ENCODE measurements at places on chromosomes 1 and 21.

- no peak for DNase-seq
These were observed 75.7 kb upstream of the RAVER2 start for GRCh38 chr1:64669098-64669675.

DNA sequence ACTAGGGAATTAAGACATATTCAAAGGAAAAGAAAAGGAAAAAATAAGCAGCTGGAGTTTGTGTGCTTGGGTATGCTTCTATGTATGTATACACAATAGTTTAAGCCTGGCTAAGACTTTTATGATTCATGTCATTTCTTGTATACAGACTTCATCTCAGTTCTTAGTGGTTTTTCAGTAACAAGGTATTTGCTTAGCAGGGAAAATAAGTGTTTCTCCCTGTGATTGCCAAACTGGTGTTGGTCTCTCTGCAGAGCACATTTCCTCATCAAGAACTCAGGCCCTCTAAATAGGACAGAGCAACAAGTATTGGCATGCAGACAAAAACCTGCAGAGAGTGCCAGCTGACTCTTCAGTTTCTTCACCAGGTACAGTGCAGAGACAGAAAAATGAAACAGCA, 484.4 kb upstream of the ZRANB2 start:
- DNase-seq: no peak

GRCh38 chr1:85606414-85606800, 25.8 kb downstream of the CCN1 start:
- DNase-seq: no peak

DNA sequence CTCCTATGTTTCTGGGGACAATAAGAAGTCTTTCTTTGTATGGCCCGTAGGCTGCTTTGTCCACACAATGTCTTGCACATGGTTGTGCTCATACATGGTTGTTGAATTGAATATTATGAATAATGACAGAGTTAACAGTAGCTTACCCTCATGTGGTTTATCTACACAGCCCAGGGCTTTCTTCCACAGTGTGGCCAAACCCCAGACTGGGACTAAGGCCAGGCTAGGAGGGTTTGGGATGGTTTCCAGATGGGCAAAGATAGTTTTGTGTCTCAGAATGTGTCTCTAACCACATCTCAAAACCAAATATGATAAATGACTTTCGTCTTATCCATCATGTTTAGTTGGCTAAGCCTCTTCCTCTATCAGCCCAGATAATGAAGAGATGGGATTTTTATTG, 65.2 kb downstream of the CACNA1E start:
- DNase-seq: no peak

DNA sequence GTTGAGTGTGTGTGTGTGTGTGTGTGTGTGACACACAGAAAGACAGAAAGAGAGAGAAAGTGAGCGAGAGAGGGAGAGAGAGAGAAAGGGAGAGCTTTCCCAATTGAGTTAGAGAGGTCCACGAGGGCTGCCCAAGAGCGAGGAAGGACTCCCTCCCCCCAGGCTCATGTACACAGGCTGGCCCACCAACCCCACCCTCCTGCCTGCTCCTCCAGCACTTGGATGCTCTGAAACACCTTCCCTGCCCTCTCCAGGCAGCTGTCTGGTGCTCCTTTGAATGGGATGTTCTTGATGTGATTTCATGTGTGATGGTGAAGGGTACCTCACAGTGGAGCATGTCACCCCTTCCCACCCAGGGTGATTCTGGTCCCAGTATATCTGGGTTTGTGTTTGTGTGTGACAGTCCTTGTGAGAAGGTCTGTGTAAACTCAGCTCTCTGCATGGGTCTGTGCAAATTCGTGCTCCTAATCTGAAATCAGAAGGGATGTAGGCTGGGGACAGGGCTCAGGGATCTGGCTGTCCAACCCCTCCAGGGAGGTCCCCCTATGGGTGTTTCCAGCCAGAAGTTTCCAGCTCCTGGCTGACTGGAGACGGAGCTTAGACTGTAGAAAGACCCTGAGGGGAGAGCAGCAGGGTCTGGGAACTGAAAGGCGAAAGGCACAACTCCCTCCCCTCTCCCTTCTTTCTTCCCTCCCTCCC, 6.8 kb upstream of the PEAR1 start:
- DNase-seq: no peak

DNA sequence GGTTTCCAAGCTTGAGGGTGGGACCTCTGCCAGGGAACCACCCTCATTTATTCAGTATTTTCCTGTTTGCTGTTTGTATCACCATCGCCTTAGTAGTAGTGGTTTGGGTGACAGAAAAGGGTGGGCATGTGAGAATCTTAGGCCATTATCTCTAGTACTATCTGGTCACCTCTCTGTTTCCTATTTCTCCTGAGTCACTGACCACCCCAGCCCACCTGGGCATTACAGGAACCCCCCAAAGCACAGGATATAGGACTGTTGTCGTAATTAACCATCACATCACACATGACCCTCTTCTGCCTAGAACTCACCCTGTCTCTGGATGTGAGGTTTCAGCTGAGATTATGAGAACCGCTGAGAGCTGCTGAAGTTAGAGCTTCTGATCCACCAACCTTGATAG, 60.4 kb downstream of the IL23R start:
- no peak for DNase-seq

DNA sequence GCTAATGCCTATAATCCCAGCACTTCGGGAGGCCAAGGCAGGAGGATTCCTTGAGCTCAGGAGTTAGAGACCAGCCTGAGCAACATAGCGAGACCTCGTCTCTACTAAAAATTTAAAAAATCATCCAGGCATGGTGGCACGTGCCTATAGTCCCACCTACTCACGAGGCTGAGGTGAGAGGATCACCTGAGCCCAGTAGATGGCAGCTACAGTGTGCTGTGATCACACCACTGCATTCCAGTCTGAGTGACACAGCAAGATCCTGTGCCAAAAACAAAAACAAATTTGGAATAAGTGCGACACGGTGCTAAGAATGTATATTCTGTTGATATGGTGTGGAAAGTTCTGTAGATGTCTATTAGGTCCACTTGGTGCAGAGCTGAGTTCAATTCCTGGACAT, 15.1 kb downstream of the USP33 start:
- no peak for DNase-seq

DNA sequence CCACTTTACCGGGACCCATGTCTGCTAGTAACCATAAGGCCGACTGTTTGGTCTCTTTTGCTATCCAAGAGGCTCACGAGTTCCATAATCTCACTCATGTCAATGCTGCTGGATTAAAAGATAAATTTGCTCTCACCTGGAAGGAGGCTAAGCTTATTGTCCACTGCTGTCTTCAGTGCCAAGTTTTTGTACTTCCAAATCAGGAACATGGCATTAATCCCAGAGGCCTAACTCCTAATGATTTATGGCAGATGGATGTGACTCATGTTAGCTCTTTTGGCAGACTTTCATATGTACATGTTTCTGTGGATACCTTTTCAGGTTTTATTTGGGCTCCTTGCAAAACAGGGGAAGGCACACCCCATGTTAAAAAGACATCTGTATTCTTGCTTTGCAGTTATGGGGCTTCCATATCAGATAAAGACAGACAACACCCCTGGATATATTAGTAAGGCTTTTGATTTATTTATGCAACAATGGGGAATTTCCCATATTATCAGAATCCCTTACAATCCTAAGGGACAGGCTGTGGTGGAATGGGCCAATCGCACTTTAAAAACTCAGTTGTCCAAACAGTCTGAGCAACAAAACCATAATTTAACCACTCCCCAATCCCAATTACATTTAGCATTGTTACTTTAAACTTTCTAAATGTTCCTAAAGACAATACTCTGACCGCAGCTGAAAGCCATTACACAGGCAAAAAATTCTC, 162.7 kb downstream of the IER5 start:
- DNase-seq: no peak

DNA sequence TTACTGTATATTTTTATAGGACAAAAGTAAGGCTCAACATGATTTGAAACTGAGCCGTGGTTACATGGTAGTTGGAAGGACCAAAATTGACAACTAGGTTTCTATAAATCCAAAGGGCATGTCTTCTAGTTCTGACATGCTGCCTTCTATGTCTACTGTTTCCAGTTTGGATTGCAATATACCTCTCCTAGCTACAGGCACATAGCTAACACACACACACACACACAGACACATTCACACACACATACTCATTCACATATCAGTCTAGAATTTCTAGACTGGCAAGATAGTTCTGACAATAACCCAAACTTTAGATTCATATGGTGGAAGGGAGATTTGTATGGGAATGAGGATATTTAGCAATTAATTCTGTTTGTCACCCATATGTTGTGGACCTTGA, 544.8 kb upstream of the CAMK1G start:
- DNase-seq: no peak

DNA sequence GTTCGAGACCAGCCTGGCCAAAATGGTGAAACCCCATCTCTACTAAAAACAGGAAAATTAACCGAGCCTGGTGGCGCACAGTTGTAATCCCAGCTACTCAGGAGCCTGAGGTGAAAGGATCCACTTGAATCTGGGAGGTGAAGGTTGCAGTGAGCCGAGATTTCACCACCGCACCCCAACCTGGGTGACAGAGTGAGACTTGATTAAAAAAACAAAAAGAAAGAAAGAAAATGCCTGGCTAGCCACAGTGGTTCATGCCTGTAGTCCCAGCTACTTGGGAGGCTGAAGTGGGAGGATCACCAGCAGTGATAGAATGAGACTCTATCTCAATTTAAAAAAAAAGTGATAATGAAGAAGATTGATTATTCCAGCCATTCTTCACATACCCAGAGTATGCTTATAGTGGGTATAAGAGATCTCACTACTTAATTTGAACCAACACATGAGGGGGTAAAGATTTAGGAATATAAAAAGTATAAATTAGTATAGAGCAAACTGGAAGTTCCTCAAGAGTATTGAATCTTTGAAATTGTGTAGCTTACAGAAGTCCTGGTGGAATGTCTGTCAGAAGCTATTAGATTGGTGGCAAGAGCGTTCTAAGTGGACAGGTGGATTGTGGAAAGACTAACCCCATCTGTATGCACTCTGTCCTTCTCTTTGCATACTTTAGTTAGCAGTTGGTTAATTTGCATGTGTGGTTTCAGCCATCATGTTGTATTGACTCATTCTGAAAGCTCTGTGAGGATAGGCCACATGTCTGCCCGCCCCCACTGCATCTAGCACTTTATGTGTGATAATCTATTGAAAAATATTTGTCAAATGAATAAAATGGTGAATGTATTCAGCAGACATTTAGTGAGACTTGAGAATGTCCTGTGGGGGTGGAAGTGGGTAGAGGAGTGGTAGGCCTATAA, 25.0 kb downstream of the RLF start:
- DNase-seq: no peak

- peak; percentile 89 for DNase-seq
These were observed at the start of gene INPP5B for GRCh38 chr1:37946703-37947360. Gene INPP5B, minus strand, starts transcription at chr1:37947053. Its CDS starts 745 bp downstream, at chr1:37946308.

GRCh38 chr1:158362941-158363340, 9.2 kb downstream of the CD1E start:
- no peak for DNase-seq

GRCh38 chr1:155093911-155094621, 15.4 kb downstream of the EFNA3 start:
- DNase-seq: no peak

DNA sequence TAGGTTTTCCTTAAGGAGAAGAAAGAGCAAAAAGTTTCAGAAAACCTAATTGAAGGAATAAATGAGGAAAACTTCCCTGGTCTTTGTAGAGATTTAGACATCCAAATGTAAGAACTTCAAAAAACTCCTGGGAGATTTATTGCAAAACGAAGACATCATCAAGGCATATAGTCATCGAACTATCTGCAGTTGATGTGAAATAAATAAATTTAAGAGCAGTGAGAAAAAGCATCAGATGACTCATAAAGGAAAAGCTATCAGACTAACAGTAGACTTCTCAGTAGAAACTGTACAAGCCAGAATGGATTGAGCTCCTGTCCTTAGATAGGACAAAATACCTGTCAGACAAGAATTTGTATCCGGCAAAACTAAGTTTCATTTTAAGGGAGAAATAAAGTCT, 569.4 kb upstream of the ADAMTS5 start:
- DNase-seq: no peak

GRCh38 chr1:198701766-198702539, 63.1 kb downstream of the PTPRC start:
- no peak for DNase-seq

- no peak for DNase-seq
These were observed 109.9 kb downstream of the LACTBL1 start for GRCh38 chr1:22862752-22863151.

- no peak for DNase-seq
These were observed 5.2 kb downstream of the IFI6 start for GRCh38 chr1:27666791-27667254.
